ENCODE measurements at places on chromosomes 7 and 10.

DNA sequence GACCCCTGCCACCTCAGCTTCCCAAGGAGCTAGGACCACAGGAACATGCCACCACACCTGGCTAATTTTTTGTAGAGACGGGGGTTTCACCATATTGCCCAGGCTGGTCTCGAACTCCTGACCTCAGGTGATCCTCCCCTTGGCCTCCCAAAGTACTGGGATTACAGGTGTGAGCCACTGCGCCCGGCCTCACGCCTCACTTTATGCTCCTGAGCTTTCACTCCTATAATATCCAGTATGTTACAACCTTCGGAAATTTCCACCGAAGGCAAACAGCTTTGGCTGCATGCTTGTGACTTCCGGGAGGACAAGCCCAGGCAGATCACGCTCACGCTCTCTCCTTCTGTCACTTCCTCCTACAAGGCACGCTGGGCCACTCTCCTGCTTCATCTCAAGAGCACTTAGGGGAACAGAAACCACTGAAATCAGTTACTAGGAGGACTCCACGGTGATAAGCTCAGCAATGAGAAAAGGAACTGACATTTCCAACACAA is 4.4 kb upstream of the MAD1L1 start:
- no peak for DNase-seq

DNA sequence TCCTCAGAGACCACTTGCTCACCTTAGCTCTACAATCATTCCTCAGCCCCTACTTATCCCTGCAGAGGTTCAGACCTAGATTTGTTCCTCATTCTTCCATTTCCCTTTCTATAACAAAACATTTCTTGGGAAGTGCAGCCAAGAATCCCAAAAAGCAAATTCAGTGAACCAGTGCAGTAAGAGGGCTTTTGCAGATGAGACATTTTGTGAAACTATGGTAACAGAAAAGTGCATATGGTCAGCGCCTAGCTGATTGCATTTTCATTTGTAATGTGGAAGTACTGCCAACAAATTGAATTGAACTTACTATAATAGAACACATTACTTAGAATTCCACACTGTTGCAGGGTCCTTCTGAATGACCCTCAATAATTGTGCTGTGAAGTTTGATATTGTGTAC is 18.6 kb downstream of the AGMO start:
- DNase-seq: no peak

DNA sequence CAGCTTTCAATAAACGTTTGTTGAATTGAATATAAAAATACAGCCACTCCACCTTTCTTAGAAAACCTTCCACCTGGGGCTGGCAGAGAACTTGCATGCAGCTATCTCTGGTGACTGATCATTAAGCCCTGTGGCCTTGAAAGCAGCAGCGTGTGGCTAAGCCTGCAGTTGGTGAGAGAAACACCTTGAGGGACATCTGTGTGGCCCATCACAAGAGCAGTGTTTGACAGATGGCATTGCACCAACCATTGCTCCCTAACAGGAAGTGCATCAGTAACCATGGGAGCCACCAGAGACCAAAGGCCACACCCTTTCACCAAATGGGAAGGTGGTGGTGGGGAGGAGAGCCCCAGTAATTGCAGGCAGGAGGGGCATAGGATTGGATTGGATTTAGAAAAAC is 22.4 kb downstream of the RHOBTB1 start:
- DNase-seq: no peak

- no peak for DNase-seq
Observed at GRCh38 chr7:92932450-92932849, 96.1 kb upstream of the CDK6 start.

DNA sequence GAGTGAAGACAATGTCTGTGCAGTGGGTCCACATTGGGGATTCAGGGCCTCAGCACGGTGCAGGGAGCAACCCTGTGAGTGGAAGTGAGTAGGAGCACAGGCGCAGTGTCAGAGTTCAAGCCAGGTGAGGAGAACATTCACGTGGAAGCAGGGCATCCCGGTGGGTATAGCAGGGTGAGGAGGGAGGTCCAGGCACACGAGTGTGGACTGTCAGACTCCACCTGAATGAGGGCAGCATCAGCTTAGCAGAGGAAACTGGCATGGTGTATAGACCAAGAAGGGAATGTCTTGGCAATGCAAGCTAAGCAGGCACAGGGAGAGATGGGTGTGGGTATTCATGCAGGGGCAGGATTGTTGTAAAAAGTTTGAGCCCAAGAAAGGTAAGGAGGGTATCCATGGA is 15.3 kb upstream of the LRRC72 start:
- DNase-seq: no peak

DNA sequence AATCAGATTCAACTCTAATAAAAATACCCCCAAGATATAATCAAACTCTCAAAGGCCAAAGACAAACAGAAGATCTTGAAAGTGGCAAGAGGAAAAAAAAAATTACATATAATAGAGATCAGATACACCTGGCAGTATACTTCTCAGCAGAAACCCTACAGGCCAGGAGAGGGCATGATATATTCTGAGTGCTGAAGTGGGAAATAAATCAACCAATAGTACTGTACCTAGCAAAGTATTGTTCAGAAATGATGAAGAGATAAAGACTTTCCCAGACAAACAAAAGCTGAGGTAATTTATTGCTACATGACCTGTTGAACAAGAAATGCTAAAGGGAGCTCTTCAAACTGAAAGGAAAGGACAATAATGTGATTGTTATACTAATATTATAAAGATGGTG is 291.9 kb downstream of the SH2D4B start:
- DNase-seq: no peak

GRCh38 chr10:3173171-3173878 is 743 bp upstream of the PITRM1 start:
- no peak for DNase-seq

DNA sequence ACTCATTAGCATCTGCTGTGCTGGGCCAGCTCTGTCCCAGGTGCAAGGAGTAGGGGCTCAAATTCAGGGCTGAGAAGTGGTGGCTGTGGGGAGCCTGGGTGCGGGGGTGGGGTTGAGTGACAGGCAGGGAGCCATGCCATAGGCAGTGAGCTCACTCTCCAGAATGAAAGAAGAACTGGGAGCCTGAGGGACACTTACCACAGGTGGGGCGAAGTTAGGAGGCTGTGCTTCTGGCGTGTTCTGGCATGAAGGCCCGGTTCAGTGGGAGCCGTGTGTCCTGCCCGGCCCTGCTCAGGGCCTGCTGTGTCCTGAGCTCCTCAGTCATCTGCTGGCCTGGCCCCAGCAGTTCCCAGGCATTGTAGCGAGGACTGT is 62.5 kb downstream of the MKI67 start:
- DNase-seq: no peak
